ENCODE measurements at places on chromosomes 11 and 22.

- DNase-seq, result no peak
Measured at GRCh38 chr11:108680271-108680670, 15.4 kb downstream of the DDX10 start.

GRCh38 chr11:34909955-34910354 lies 6.2 kb downstream of the APIP start:
- DNase-seq, result no peak

DNA sequence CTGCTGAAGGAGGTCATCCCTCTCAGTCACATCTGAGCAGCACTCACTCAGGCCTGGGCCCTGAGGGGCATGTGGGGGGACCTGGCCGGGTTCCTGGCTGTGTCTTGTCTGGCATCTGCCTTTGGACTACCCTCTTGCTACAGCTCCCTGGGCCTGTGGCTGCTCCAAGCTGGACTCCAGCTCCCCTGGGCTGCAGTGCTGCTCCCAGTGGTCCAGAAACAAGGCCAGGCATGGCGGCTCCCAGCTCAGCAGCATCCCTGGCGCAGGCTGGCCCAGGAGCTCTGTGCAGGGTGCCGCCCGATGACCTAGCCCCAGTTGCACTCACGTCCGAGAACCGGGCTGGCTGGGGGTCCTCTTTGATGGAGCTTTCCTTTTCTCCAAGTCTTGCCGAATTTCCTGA lies 5.3 kb downstream of the CDPF1 start:
- no peak for DNase-seq

DNA sequence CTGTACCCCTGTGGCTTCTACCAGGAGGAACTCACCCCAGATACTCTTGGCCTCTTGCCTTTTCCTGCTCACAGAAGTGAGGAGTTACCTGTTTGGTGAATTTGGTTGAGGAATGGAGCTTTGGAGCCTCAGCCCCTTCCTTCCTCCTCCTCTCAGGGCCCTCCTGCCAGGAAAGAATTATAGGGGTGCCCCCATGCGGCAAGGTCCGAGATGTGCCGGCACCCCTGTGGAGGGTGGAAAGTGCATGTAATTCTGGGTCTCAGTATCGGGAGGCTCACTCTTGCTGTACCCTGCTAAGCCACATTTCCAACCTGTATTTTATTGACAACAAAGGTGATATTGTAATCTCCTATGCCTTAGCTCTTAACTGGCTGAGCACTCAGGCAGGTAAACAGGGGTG lies 13.7 kb upstream of the IGSF22 start:
- no peak for DNase-seq

DNA sequence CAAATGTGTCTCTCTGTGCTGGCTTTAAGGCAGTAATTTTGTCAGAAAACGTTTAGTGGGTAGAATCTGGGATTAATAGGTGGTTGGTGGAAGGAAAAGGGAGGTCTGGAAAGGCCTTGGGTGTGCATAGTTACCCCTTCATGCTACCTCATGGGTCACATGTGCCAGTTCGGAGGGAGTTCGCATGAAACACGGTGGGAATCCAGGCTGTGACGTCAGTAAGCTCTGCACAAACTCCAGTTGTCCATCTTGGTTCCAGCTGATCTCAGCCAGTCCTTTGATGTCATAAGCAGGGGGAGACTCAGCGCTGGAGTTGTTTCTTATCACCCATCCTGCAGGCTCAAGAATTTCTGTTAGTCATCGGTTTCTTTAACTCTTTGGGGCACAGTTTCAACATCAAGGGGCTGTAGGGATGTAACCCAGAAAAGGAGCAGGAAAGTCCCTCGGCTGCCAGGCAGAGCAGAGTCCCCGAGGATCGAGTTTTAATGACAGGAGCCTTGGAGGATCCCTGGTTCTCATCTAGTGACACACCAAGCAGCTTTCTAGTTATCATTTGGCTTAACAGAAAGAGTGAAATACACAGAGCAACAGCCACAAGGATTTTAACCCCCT lies 28.9 kb downstream of the MOV10L1 start:
- DNase-seq, result no peak

GRCh38 chr11:66619080-66619554 lies 2.7 kb downstream of the RBM14 start:
- no peak for DNase-seq

GRCh38 chr11:57546869-57547475 lies 9.6 kb downstream of the SMTNL1 start:
- no peak for DNase-seq

GRCh38 chr11:74142624-74143023 lies 28.2 kb downstream of the C2CD3 start:
- DNase-seq, result no peak
